ENCODE measurements at places on chromosomes 3 and 15. TPM values are rescaled to one million over a fixed set of nuclear protein-coding genes. Genes with fewer than 3 reads are reported as not detected.
A peak's percentile ranks its signal among the peaks of the same experiment; 100 is the strongest.

The PLA2G4E gene
- not detected for total RNA-seq

- peak; percentile 34 for DNase-seq
Observed at GRCh38 chr3:101725194-101725889, 928 bp downstream of the CEP97 start.

DNA sequence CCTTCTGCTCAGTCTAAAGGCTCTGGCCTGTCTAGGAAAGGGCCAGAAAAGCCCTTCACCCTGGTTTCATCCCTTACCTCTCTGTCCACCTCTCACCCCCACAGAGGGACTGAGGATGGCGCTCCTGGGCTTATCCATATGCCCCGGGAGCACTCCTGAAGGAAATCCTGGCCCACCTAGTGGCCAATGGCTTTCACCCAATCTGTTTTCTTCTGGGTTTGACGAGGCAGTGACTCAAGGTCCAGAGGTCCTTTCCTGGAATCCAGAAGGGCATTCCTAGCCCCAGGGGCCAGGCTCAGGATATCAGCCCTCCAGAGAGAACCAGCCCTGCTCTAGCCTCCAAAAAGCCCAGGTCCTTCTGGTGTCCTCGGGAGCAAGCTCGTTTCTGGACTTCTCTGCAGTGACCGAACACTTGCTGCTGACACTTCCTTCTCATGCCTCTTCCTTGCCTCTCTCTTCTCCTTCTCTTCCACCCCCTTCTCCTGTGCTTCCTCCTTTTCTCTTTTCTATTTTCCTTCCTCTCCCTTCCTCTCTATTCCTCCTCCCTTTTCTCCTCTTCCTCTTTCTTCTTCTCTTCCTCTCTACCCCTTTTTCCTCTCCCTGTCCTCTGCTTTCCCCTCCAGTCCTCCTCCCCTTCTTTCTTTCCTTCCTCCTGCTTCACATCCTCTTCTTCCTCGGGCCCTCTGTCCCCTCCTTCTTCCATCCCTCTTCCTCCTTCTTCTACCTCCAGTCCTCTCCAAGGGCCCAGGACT lies 59.6 kb downstream of the RHCG start:
- no peak for DNase-seq

The CHRD gene
- total RNA-seq: 27.2 TPM

DNA sequence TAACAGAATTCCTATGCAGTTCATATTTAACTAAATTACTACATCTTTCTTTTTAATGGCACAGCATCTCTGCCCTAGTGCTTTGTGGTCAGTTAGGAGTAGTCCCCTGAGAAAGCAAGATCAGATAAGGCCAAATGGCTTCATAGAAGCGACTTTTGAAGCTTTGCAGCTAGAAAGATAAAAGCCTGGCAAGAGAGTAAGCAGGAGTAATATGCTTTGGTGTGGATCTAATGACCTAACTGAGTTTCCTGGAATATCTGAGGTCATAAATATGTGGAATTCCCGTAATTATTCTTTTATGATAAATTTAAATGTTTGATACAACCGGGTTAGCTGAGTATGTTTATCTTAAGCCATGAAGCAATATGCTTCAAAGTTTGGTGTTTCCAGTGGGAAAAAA lies 374.9 kb upstream of the LRRC3B start:
- peak; percentile 29 for DNase-seq

The PLS1 gene
- total RNA-seq: 27.1 TPM

GRCh38 chr15:48522911-48523310 lies 122.6 kb downstream of the FBN1 start:
- DNase-seq: no peak

GRCh38 chr15:87716422-87716821 lies 540.1 kb downstream of the NTRK3 start:
- DNase-seq: no peak

The VIPR1 gene
- 9.5 TPM for total RNA-seq

The CD200R1 gene
- 19.3 TPM for total RNA-seq

GRCh38 chr15:77964193-77964592 lies 113.3 kb downstream of the TBC1D2B start:
- DNase-seq: no peak

The CD86 gene
- 6.6 TPM for total RNA-seq

The CGNL1 gene
- total RNA-seq: 29.3 TPM

- DNase-seq: no peak
Observed at GRCh38 chr3:161403251-161403650, 31.9 kb upstream of the SPTSSB start.

- DNase-seq: no peak
Observed at GRCh38 chr3:144499001-144499930, 527.6 kb downstream of the DIPK2A start.

The SLC28A2 gene
- 48.8 TPM for total RNA-seq

GRCh38 chr15:76169911-76170800 lies 110.4 kb downstream of the TMEM266 start:
- no peak for DNase-seq

DNA sequence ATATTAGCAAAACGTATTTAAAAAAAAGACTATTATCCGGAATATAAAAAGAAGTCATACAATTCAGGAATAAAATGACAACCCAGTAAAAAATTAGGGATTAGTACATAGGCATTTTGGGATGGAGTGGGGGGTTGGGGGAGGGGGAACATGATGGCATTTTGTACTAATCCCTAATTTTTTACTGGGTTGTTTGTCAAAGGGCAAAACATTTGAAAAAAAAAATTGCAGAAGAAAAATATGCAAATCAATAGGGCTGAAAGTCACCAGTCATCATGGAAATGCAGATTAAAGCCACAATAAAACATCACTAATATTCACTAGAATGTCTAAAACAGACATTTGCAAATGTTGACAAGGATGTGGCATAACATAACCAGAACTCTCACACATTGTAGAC lies 82.5 kb downstream of the RPL22L1 start:
- no peak for DNase-seq

DNA sequence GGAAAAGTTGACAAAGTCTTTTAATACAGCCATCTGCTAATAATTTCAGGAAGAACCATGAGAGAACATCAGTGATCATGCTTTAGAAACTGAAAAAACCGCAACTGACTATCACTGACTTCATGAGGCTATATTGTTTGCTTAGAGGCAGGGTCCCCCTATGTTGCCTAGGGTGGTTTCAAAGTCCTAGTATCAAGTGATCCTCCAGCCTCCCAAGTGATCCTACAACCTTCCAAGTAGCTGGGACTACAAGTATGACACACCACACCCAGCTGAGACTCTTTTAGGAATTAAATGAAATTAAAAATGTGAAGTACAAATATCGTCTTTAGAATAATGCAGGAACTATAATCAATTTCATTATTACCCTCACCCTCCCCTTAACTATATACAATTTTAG lies 58.3 kb upstream of the CSPG5 start:
- DNase-seq: no peak

The SRGAP3 gene
- 24.9 TPM for total RNA-seq

- no peak for DNase-seq
Observed at GRCh38 chr15:101449471-101450402, 39.8 kb downstream of the PCSK6 start.

The DUOXA2 gene
- total RNA-seq: 1.3 TPM

DNA sequence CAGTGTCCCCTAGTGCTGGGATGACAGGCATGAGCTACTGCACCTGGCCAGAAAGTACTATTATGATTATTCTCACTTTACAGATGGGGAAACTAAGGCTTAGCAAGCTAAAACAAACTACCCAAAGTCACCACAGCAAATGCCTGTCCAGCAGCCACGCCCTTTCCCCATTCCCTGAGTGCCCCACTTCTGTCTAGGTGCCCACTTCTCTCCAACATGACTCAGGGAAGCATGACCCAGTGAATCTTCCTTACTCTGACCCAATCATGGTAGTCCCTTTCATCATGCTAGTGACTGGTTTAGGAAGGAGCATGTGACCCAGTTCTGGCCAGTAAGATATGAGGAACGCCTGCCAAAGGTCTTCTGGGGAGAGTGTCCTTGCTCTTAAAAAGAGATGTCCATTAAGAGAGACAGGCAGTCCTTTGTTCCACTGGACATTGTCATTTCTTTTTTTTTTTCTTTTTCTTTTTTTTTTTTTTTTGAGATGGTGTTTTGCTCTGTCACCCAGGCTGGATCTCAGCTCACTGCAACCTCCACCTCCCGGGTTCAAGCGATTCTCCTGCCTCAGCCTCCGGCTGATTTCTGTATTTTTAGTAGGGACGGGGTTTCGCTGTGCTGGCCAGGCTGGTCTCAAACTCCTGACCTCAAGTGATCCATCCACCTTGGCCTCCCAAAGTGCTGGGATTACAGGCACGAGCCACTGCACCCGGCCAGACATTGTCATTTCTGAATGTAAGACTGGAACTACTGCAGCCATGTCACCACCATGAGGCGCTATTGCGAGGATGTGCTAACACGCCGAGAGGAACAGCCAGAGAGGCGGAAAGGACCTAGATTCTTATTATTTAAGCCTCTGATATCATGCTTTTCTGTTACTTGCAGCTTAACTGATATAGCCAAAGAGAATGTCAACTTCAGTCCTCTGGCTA lies 19.8 kb downstream of the MEGF11 start:
- DNase-seq: no peak

DNA sequence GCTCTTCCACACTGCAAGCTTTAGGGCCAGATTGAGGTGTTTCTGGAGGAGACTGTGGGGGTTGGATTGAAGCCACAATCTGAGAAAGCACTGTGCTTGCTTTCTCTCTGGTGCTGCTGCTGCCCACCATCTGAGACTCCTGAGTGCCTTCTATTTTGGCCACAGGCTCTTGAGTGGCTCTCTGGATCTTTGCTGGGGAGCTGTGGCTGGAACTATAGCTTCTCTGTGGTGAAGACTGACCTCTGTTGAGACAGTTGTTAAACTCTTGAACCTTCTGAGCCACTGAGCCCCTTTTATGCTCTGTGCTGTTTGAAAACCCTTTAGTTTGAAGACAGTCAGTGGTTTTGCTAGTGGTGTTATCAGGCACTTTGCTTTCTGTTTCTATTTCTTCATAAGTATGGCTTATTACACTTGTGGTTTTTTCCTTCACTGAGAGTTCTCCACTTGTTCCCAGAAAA lies 108.7 kb upstream of the TSPAN3 start:
- peak; percentile 34 for DNase-seq

The PYGO1 gene
- not detected for total RNA-seq

The CKMT1A gene
- total RNA-seq: 0.89 TPM

The NCKIPSD gene
- 40.8 TPM for total RNA-seq

Data from stomach (tissue), 19 donors.